Small intestine (tissue), 16 donors: ENCODE measurements at places on chromosomes 5 and 9.

DNA sequence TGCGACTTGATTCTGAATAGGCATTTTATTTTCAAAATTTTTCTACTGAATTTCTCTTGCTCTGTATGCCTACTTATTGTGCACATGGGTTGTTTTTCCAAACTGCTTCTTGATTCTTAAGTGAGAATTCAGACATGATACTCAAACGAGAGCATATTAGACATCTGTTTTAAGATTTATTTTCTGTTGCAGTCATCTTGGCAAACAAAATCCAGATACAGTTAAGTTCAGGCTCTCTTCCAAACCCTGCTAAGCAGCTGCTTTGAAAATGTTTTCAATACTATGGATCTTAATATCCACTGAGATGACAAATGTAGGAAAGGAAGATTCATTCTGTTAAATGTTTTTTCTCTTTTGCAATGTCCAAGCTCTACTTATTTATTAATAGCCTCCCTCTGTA is 4.5 kb downstream of the TMEM215 start:
- DNase-seq = no peak

- no peak for DNase-seq
These were observed 586 bp upstream of the FCHO2 start for GRCh38 chr5:72955143-72955767.

GRCh38 chr9:103188781-103189350 is 193.7 kb downstream of the CYLC2 start:
- no peak for DNase-seq

DNA sequence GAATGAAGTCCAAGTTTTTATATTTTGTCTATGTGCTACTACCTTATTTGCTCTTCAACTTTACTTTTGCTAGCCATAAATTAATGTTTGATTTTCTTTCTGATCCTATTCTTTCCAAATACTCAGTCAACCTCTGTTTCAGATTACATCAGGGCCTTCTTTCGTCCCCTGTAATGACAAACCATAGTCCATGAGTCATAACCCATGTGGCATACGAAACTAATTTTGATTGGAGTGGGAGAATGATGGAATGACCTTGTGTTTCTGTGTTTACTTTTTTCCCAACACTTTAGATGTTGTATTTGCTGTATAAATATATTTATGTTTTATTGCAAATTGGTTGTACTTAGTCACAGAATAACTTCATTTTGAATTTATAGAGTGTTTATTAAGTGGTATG is 1043.1 kb downstream of the DTWD2 start:
- no peak for DNase-seq

DNA sequence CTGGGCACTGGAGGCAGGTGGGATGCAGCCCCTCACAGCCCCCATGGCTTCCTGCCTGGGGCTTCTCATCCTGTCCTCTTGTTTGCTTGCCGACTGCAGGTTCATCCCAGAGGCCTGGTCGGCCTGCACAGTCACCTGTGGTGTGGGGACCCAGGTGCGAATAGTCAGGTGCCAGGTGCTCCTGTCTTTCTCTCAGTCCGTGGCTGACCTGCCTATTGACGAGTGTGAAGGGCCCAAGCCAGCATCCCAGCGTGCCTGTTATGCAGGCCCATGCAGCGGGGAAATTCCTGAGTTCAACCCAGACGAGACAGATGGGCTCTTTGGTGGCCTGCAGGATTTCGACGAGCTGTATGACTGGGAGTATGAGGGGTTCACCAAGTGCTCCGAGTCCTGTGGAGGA is 232.7 kb downstream of the ADAMTSL1 start:
- DNase-seq = no peak

- no peak for DNase-seq
These were observed 247.1 kb upstream of the ANKRD55 start for GRCh38 chr5:56480078-56480704.

GRCh38 chr9:118962426-118962825 is 406.8 kb downstream of the BRINP1 start:
- DNase-seq = no peak

- no peak for DNase-seq
These were observed 87.3 kb upstream of the GRAMD2B start for GRCh38 chr5:126335886-126336285.

DNA sequence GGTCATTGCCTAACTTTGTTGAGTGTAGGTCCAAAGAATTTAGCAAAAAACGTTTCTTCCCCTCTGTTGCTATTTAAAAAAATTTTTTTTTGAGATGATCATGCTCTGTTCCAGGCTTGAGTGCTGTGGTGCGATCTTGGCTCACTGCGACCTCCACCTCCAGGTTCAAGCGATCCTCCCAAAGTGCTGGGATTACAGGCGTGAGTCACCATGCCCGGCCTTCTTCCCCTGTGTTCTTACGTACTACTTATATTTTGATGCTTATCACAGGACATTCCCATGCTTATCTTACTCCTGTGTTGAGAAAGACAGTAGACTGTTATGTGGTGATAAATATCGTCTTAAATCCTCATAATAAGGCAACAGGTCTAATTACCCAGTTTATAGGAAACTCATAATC is 2.5 kb downstream of the ACER2 start:
- DNase-seq = no peak

GRCh38 chr5:124692950-124693349 is 53.5 kb downstream of the ZNF608 start:
- DNase-seq = no peak

DNA sequence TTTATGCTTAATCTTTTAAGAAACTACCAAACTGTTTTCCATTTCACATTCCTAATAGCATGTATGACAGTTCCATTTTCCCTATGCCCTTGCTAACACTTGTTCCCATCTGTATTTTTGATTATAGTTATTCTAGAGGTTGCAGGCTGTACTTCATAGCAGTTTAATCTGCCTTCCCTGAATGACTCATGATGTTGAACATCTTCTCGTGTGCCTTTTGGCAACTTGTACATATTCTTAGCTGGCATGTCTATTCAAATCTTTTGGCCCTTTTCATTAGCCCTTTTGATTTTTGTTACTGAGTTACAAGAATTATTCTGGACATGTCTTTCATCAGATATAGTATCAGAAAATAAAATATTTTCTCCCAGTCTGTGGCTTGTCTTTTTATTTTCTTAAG is 320.3 kb downstream of the DIRAS2 start:
- no peak for DNase-seq

DNA sequence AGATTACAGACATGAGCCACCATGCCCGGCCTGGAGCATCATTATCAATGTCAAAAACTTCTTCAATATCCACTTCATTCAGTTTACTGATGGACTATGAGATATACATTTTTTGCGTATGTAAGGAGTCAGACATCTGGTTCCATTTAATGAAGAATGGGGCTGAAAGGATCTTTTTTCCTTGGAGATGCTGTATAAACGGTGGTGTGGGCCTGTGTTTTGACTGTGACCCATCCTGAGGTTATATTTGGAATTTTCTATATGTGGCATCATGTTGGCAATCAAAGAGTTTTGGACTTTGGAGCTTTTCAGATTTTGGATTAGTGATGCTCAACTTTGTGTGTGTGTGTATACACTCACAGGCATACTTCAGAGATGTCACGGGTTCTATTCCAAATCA is 85.7 kb upstream of the FBXL17 start:
- no peak for DNase-seq

DNA sequence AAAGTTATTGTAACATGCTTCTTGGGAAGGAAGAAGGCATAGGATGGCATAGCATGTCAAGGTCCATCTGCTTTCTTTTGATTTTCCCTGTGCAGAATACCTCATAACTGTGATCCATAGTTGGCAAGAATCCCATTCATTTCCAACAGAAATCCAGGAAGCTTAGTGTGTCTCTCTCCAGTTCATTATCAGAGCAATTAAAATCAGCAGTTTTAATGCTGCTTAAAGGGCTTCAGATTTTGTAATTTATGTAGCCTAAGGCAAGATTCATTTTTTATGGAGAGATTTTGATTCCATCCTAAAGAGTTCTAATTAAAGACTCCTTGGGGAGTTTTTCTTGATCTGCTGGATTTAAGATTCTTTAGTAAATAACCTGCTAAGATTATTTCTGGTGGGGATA is 560.1 kb downstream of the PDE4D start:
- no peak for DNase-seq

DNA sequence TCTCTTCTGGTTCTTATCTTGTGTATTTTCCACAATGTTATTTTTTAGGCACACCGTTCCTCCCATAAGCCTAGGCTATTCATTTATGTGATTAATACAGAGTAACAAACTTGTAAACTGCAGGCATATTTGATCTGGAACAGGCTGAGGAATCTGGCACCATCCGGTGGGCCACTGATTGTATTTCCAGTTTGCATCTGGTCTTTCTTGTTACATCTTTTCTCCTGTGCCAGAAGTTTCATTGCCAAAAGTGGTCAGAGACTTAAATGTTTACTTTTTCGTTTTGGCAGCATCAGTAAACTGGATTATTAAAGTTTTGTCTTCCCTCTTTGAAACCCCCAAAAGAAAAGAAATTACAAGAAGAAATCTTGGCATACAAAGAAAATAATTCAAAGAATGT is 17.9 kb upstream of the ZCCHC7 start:
- DNase-seq = no peak

DNA sequence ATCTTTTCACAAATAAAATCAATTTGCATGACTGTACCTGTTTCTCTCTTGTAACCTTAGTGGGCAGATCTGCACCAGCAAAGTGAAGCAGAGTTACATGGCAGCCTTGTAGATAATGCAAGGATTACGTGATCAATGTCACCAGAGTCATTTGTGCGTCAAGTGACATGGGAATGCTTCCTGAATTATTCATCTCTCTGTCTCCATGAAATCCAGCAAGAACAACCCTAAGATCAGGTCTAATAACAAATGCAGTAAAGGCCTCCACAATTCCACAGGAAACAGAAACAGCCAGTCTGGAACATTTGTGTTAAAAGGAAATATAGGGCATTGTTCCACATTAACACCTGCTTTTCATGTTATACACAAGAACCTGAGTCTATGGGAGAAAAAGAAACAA is 7.8 kb downstream of the GZMA start:
- no peak for DNase-seq

- DNase-seq = no peak
These were observed 12.2 kb upstream of the SLC38A9 start for GRCh38 chr5:55724281-55724680.

- DNase-seq = no peak
These were observed 11.0 kb downstream of the IGFBPL1 start for GRCh38 chr9:38413283-38413682.

DNA sequence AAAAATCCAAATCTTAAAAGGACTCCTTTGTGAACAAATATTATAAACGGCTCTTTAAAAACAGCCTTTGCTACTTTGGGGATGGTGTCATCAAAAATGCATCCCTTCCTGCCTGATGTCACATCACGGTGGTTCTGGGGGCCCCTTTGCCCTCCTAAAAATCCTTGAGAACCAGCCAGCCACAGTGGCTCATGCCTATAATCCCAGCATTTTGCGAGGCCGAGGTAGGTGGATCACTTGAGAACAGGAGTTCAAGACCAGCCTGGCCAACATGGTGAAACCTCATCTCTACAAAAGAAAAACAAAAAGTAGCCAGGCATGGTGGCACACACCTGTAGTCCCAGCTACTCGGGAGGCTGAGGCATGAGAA is 43.9 kb downstream of the FNBP1 start:
- DNase-seq = no peak

- DNase-seq = no peak
These were observed 7.5 kb downstream of the ALDH1A1 start for GRCh38 chr9:72945391-72945790.

- peak; percentile 23 for DNase-seq
These were observed 143.6 kb downstream of the MRPS30 start for GRCh38 chr5:44952376-44952775.

DNA sequence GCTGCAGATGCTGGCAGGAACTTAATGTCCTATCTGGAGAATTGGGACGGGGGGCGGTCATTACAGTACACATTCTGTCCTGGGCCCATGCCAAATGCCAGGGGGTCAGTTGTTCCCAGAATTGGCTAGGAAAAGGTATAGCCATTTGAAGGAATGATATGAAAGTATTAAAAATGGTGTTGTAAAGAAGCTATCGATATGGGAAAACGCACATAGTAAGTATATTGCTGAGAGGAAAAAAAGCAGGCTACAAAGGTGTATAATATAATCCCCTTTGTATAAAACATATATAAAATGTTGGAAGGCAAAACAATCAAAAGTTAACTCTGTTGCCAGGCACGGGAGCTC is 450 bp upstream of the ARHGEF39 start:
- no peak for DNase-seq

GRCh38 chr5:140677947-140678346 is 4.6 kb upstream of the DND1 start:
- no peak for DNase-seq

- no peak for DNase-seq
These were observed 174.5 kb upstream of the RAD23B start for GRCh38 chr9:107108342-107109130.

DNA sequence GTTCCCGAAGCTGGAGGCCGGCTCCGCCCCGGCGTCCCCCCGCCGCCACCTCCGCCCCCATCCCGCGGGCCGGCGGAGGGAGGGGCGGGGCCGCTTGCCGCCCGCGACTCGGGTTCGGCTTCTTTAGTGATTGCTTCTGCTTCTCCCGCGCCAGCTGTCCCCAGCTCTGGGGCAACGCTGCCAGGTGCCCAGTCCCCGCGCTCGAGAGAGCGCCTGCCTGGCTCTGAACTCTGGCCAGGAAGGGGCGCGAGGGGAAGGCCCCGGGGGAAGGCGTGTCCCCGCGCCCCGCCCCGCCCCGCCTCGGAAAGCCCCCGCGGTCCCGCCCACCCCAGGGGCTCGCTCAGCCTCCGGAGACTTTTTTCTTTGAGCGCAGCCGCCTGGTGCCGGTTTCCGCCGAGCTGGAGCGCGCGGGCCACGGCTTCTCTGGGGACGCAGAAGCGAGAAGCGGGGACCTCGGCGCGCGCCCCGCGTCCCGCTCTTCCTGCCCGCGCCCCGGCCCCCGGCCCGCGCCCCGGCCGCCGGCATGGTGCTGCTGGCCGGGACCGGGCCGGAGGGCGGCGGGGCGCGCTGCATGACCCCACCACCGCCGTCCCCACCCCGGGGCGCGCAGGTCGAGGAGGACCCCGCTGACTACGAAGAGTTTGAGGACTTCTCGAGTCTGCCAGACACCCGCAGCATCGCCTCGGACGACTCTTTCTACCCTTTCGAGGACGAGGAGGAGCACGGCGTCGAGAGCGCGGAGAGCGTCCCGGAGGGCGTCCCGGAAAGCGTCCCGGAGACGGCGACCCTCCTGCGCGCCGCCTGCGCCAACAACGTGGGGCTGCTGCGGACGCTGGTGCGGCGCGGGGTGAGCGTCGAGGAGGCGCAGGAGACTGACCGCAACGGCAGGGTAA is at the start of gene ANKRD33B:
TSS of gene ANKRD33B (plus strand) at position 126 of the 893 bp plus-strand sequence. CDS start at position 524, 398 bp downstream.
- DNase-seq = peak; percentile 6

- DNase-seq = no peak
These were observed 233.6 kb downstream of the GABRB2 start for GRCh38 chr5:161312882-161313281.

DNA sequence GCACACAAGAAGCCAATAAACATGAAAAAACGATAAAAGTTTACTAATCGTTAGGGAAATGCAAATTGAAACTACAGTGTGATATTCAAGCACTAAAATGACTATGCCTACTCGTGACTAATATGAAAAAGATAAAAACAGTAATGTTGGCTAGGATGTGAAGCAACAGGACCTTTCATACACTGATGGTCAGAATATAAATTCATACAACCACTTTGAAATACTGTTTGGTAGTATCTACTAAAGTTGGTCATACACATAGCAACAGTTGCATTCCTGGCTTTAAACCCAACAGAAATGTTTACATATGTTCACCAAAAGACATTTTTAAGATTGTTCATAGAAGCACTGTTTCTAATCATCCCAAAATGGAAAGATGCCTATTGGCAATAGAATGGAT is 24.3 kb downstream of the FBXO38 start:
- no peak for DNase-seq
